ENCODE measurements at places on chromosomes 16 and 17. TPM values are rescaled to one million over a fixed set of nuclear protein-coding genes. Genes with fewer than 3 reads are reported as not detected.

- H3K4me1 ChIP-seq: peaks cover 86% of the 10 kb centered on the region
- no peak overlapping the region for H3K4me3 ChIP-seq
- H3K36me3 ChIP-seq: peaks cover 19% of the 10 kb centered on the region
Observed at GRCh38 chr16:85464383-85465305, 148.5 kb upstream of the GSE1 start.

SLC7A5 gene
- total RNA-seq: 4.3 TPM

DNA sequence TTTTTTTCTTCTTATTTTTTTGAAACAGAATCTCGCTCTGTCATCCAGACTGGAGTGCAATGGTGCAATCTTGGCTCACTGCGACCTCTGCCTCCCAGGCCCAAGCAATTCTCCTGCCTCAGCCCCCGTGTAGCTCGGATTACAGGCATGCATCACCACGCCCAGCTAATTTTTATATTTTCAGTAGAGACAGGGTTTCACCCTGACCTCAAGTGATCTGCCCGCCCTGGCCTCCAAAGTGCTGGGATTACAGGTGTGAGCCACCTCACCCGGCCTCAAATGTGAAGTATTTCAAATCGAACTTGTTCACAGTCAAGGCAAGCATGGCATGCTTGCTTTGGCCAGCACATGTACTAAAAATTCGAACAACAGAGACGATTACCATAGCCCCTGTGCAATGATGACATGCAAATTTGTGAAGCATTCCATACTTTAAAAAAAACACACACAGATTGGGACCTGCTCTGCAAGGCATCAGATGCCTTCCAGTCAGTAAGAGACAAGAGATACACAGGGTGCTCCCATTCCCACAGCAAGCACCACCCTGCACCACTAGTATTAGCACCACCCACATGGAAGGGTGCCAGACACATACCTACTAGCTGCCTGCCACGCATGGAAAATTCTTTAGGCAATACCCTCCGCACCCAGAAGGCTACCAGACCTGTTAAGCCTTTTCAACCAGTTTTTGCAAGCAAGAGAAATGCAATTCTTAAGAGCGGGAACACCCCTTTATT, 47.2 kb downstream of the ANKRD11 start:
- H3K36me3 ChIP-seq: no peaks in the 10 kb centered on the region
- no peaks in the 10 kb centered on the region for H3K27me3 ChIP-seq
- no peak for DNase-seq
- peak overlapping the region; percentile 14 for H3K4me3 ChIP-seq
- H3K4me1 ChIP-seq: peaks cover 94% of the 10 kb centered on the region

DNA sequence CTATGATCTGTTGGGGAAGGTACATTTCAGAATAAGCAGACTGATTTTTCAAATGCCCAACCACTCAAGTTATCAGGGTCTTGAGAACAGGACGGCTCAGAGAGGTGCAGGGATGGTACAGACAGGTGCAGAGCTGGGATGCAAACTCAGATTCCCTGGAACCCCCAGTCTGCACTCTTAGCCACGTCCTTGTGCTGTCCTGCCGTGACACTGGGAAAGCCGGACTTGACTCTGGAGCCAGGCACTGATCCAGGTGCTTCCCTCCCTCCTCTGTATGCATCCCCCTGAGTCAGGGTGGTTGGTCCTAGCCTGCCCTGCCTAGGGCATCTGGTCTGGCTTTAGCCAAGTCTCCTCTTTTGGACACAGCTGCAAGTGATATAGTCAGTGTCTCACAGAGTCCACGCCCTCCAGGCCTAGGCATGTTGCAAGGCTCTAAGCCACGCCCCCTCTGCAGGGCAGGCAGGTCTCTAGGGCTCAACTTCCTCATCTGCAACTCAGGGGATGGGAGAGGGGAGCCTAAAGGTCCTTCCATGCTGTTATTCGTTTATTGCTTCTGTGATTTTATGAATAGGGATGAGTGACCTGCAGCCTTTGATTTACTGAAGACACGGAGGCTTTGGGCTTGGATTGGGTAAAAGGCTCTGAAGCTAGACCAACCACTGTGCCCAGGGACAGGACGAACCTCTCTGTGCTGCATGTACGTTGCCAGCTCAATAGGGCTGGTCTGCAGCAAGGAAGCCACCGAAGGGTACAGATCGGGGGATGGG, 97.3 kb downstream of the SDK2 start:
- H3K4me3 ChIP-seq: no peak overlapping the region
- H3K27me3 ChIP-seq: no peaks in the 10 kb centered on the region

CLEC3A gene
- total RNA-seq: 0.14 TPM

GRCh38 chr17:21551081-21551881, 141.0 kb upstream of the KCNJ18 start:
- H3K4me1 ChIP-seq: peaks cover 4% of the 10 kb centered on the region
- peak overlapping the region; percentile 46 for H3K4me3 ChIP-seq
- peak; percentile 38 for DNase-seq

DNA sequence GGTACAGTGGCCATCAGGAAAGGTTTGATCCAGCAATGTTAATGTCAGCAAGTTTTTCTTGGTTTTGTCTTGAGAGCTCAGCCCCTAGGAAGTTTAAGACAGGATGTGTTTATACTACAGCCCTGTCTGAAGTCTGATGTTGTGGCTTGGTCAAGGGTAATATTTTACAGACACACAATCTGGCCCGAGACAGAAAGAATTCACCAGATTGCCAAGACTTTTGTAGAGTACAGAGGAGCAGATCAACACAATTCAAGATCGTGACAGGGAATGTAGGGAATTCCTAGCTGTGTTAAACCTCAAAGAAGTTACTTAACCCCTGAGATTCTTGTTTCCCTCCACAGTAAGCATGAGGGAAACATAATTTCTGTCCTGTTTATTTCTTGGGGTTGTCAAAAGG, 63.1 kb downstream of the SHISA9 start:
- no peaks in the 10 kb centered on the region for H3K27me3 ChIP-seq
- H3K27ac ChIP-seq: no peak overlapping the region
- DNase-seq: no peak

CCDC92B gene
- total RNA-seq: not detected

- no peak overlapping the region for H3K4me3 ChIP-seq
- no peaks in the 10 kb centered on the region for H3K4me1 ChIP-seq
- H3K27me3 ChIP-seq: no peaks in the 10 kb centered on the region
Observed at GRCh38 chr16:82943371-82943770, 316.6 kb downstream of the CDH13 start.

DNA sequence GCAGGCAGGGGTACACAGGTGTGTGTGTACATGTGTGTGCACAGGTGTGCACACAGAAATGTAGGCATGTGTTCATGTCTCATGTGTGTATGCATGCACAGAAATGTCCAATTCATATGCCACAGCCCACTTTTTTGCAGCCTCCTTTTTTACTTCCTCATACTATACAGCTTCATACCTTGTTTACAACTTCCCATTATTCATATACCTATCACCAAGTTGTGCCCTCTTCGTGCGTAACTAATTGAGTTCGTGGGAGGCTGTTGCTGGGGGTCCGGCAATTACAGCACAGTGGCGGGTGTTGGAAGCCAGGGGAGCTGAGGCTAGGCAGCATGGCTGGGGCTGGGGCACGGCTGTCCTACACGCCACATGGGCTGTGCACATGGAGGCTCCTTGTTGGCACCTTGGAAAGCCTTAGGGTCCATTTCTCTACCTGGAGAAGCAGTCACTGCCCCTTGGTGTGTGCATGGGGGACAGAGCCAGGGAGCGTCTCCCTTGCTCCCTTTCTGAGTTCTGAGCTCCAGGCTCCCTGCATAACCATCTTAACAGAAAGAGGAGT, 266.7 kb downstream of the ENGASE start:
- no peak for DNase-seq
- H3K4me3 ChIP-seq: no peak overlapping the region
- H3K27me3 ChIP-seq: no peaks in the 10 kb centered on the region
- no peak overlapping the region for H3K27ac ChIP-seq

GRCh38 chr16:60748366-60748765, 1287.9 kb downstream of the CDH8 start:
- H3K36me3 ChIP-seq: no peaks in the 10 kb centered on the region
- no peaks in the 10 kb centered on the region for H3K4me1 ChIP-seq
- DNase-seq: no peak
- H3K4me3 ChIP-seq: no peak overlapping the region
- H3K27ac ChIP-seq: no peak overlapping the region

- no peaks in the 10 kb centered on the region for H3K27me3 ChIP-seq
- H3K4me1 ChIP-seq: no peaks in the 10 kb centered on the region
- H3K36me3 ChIP-seq: no peaks in the 10 kb centered on the region
- H3K4me3 ChIP-seq: no peak overlapping the region
Observed at GRCh38 chr17:41483991-41484826, 3.3 kb upstream of the KRT35 start.

- no peaks in the 10 kb centered on the region for H3K36me3 ChIP-seq
- peak overlapping the region; percentile 65 for H3K27ac ChIP-seq
- no peak overlapping the region for H3K4me3 ChIP-seq
- DNase-seq: no peak
- no peaks in the 10 kb centered on the region for H3K27me3 ChIP-seq
- H3K4me1 ChIP-seq: peaks cover 20% of the 10 kb centered on the region
Observed at GRCh38 chr17:78154903-78155811, 9.0 kb downstream of the C17orf99 start.

- peaks cover 36% of the 10 kb centered on the region for H3K36me3 ChIP-seq
- H3K4me1 ChIP-seq: peaks cover 28% of the 10 kb centered on the region
- DNase-seq: no peak
Observed at GRCh38 chr16:89326721-89327120, 109.2 kb downstream of the ZNF778 start.

DNA sequence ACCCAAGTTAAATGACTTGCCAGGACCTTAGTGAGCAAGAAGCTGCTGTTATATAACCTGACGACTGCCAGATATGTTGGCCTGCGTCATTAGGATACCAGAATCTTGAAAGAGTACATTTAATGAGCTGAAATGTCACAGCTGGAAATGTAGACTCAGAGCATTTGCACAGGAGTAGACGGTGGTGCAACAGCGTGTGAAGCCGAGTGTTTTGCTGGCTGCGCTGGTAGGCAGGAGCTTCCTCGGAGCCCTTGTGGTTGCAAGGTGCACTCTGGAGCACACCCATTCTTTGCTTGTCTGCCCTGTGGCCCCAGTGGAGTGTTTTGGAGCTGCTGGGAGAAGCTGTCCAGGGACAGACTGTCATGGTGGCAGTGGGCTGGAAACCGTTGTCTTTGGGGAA, 79.3 kb downstream of the BANP start:
- H3K36me3 ChIP-seq: peaks cover 7% of the 10 kb centered on the region
- H3K27ac ChIP-seq: no peak overlapping the region
- H3K4me1 ChIP-seq: no peaks in the 10 kb centered on the region
- H3K27me3 ChIP-seq: no peaks in the 10 kb centered on the region

- H3K27ac ChIP-seq: no peak overlapping the region
- no peaks in the 10 kb centered on the region for H3K4me1 ChIP-seq
- peak; percentile 5 for DNase-seq
Observed at GRCh38 chr16:46743232-46743719, 4.9 kb downstream of the MYLK3 start.

GRCh38 chr16:57915811-57916488, 55.0 kb downstream of the CNGB1 start:
- H3K27me3 ChIP-seq: no peaks in the 10 kb centered on the region
- DNase-seq: no peak
- H3K36me3 ChIP-seq: no peaks in the 10 kb centered on the region
- no peak overlapping the region for H3K4me3 ChIP-seq

TMEM238L gene
- not detected for total RNA-seq

GRCh38 chr16:5653789-5654188, 556.2 kb upstream of the EEF2KMT start:
- no peaks in the 10 kb centered on the region for H3K4me1 ChIP-seq
- DNase-seq: no peak
- H3K36me3 ChIP-seq: no peaks in the 10 kb centered on the region

OR2C1 gene
- total RNA-seq: 0.14 TPM

ARL6IP1 gene
- total RNA-seq: 169 TPM

DNA sequence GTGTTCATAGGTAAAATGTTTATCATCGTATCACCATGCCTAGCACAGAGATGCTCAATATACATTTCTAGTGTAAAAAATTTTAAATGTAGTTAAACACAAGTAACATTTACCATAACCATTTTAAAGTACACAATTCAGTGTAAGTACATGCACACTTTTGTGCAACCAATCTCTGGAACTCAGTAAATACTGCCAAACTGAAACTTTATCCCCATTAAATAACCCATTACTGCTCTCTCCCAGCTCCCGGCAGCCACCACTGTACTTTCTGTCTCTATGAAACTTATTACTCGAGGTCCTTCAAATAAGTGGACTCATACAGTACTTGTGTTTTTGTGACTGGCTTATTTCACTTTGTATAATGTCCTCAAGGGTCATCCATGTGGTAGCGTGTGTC, 29.0 kb downstream of the RMI2 start:
- no peak overlapping the region for H3K27ac ChIP-seq
- H3K4me1 ChIP-seq: no peaks in the 10 kb centered on the region
- H3K27me3 ChIP-seq: no peaks in the 10 kb centered on the region

GRCh38 chr16:67653128-67653788, 6.8 kb downstream of the ACD start:
- no peaks in the 10 kb centered on the region for H3K27me3 ChIP-seq
- DNase-seq: no peak
- peaks cover 6% of the 10 kb centered on the region for H3K4me1 ChIP-seq
- no peak overlapping the region for H3K4me3 ChIP-seq
- peaks cover 99% of the 10 kb centered on the region for H3K36me3 ChIP-seq

Data from thymus (tissue), 14 donors.